Tibial nerve (tissue), 4 donors: ENCODE measurements at places on chromosomes 11 and 22.
A peak's percentile ranks its signal among the peaks of the same experiment; 100 is the strongest.

DNA sequence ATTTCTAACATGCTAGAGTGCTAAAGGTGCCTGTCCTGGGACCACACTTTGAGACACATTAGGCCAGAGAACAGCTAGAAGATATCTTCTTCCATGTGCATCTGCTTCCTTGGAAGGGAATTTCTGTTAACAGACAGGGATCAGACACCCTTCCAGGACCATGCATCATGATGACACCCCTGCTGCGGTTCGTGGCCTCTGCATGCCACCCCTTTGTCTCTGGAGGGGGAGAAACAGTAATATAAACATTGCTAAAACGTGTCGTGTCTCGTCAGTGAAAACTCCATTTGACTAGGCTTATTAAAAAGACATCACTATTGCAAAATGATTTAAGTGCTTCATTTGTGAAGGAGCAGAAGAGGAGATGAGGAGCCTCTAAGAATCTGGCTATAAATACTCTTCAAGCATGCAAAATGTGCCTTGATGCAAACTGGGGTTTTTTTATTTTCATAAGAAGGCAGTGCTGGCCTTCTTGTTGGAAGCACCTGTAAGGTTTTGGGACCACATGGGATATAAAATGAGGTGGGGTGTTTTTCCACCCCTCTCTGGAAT, 141.6 kb downstream of the MYO18B start:
- no peak for DNase-seq
- no peaks in the 10 kb centered on the region for H3K36me3 ChIP-seq
- no peaks in the 10 kb centered on the region for H3K27me3 ChIP-seq

- H3K27me3 ChIP-seq: no peaks in the 10 kb centered on the region
- no peak for DNase-seq
- peaks cover 7% of the 10 kb centered on the region for H3K4me1 ChIP-seq
Observed at GRCh38 chr11:17277024-17277584, 565 bp downstream of the NUCB2 start.

- H3K27ac ChIP-seq: no peak overlapping the region
- no peak for DNase-seq
- H3K4me3 ChIP-seq: no peak overlapping the region
- H3K36me3 ChIP-seq: no peaks in the 10 kb centered on the region
- no peaks in the 10 kb centered on the region for H3K4me1 ChIP-seq
Observed at GRCh38 chr22:47001288-47001687, 238.8 kb downstream of the TBC1D22A start.

GRCh38 chr11:45303316-45303715, 17.2 kb upstream of the SYT13 start:
- DNase-seq: no peak
- H3K4me3 ChIP-seq: no peak overlapping the region
- no peaks in the 10 kb centered on the region for H3K36me3 ChIP-seq
- peaks cover 4% of the 10 kb centered on the region for H3K27me3 ChIP-seq

DNA sequence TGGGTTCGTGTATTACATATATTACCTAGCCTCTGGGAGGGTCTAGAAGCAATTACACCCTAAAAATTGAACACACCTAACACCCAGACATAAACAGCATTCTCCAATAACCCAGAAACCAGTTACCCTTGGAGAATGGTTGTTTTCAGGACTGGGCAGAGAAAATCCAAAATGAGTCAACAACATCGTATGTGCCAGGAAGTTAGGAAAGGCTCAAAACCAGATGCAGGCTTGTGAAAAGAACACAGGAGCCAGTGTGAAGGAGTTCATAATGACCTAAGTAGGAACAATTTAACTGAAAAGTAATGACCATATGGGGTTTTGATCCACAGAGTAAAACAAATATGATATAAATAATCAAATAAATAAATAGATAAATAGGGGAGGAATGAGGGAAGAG, 5.1 kb upstream of the CLPB start:
- H3K4me3 ChIP-seq: no peak overlapping the region
- H3K27ac ChIP-seq: no peak overlapping the region
- H3K36me3 ChIP-seq: no peaks in the 10 kb centered on the region
- no peak for DNase-seq
- no peaks in the 10 kb centered on the region for H3K27me3 ChIP-seq
- H3K4me1 ChIP-seq: peaks cover 6% of the 10 kb centered on the region

GRCh38 chr11:71442880-71443279, 5.3 kb downstream of the DHCR7 start:
- peaks cover 3% of the 10 kb centered on the region for H3K36me3 ChIP-seq
- H3K4me1 ChIP-seq: peaks cover 12% of the 10 kb centered on the region
- no peaks in the 10 kb centered on the region for H3K27me3 ChIP-seq

- H3K27me3 ChIP-seq: no peaks in the 10 kb centered on the region
- DNase-seq: no peak
- H3K4me3 ChIP-seq: no peak overlapping the region
- H3K36me3 ChIP-seq: no peaks in the 10 kb centered on the region
- H3K4me1 ChIP-seq: no peaks in the 10 kb centered on the region
Observed at GRCh38 chr11:115965767-115966504, 461.7 kb upstream of the CADM1 start.

- H3K27me3 ChIP-seq: no peaks in the 10 kb centered on the region
- H3K27ac ChIP-seq: peak overlapping the region; percentile 57
- no peaks in the 10 kb centered on the region for H3K4me1 ChIP-seq
Observed at GRCh38 chr11:96189351-96189750, 153.6 kb downstream of the MAML2 start.

DNA sequence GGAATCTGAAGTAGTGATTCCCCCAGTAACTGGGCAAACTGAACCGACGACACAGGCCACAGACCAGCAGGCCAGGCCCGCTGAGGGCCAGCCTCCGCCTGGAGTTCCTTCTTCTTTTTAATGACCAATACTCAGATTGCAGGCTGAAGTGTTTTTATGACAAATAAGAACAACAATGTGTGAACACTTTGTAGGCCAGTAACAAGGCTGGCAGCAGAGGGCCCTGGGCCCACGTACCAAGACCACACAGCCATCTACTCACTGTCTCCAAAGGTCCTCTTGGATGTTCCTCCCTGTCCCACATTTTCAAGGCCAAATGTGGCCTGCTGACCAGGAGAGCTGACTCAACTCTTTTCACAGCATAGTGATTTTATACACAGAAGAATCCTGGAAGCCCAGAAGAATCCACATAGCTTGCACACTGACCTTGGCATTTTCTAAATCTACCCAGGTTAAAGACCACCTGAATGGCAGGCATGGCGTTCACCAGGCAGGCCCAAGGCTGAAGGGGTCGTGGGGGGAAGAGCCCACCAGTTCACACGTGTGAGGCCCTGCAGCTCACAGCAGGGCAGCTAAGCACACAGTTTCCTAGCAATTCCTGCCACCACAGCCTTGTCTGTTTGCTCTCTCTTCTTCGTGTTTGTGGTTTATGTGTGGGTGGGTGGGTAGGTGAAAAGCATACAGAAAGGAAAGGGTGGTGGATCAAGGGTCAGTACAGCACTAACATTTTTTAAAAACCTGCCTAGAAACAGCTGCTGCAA, 13.3 kb downstream of the SMCO4 start:
- no peaks in the 10 kb centered on the region for H3K27me3 ChIP-seq
- no peaks in the 10 kb centered on the region for H3K36me3 ChIP-seq
- H3K4me3 ChIP-seq: no peak overlapping the region
- H3K27ac ChIP-seq: peak overlapping the region; percentile 66
- no peaks in the 10 kb centered on the region for H3K4me1 ChIP-seq

GRCh38 chr11:102669664-102670063, 35.9 kb downstream of the MMP27 start:
- H3K27ac ChIP-seq: no peak overlapping the region
- H3K36me3 ChIP-seq: no peaks in the 10 kb centered on the region
- no peaks in the 10 kb centered on the region for H3K27me3 ChIP-seq
- H3K4me3 ChIP-seq: no peak overlapping the region
- H3K4me1 ChIP-seq: no peaks in the 10 kb centered on the region

DNA sequence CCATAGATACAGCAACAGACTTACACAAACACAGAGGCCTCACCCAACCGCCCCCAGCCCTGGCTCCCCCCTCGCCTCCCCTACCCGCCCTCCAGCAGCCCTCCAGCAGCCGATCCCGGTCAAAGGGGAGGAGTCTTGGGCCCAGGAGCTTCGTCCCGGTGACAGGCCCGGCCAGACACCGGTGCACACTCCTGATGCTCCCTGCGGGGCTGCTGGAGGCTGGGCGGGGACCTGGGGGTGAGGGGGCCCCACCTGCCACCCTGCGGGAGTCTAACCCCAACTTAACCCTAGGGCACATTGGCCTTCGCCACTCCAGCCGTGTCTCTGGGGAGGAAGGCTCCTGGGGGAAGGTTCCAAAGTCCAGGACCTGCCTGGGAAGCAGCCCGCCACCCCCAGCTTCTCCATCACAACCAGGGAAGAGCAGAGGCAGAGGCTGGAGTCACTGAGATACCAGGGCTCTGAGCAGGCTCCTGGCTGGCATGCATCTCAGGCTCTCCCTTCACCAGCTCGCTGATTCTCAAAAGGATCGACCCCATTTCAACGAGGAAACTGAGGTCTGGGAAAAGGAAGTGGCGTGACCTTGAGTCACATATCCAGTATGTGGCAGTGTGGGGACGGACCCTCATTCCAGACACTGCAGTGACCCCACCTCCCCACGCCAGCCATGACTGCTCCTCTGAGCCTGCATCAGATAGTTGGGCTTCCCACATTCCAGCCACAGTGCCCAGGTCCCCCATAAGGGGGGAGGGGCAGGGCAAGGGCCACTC, 14.4 kb downstream of the BCL9L start:
- peaks cover 90% of the 10 kb centered on the region for H3K4me1 ChIP-seq
- H3K36me3 ChIP-seq: no peaks in the 10 kb centered on the region
- H3K27me3 ChIP-seq: no peaks in the 10 kb centered on the region
- H3K4me3 ChIP-seq: peak overlapping the region; percentile 34

DNA sequence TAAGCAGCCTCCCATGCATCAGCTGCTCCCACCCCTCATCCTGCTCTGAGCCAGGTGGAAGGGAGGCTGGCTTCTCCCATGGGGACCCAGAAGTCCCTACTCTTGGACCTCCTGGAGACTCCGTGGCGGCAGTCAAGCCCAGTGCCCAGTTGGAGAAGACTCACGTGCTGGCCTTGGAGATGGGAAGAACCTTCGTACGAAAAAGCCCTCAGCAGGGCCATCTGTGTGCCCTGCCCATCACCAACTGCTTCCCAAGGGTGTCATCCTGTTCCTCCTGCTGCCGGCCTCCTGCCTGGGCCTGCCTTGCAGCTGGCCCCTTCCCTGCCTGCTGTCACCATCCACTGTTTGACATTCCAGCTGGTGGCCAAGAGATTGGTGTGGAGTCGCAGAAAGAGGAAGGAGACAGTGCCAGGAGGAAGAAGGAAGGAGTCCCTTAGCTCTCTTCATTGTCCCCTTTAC, 28.0 kb downstream of the ARHGAP1 start:
- no peak for DNase-seq
- H3K4me3 ChIP-seq: no peak overlapping the region

- H3K36me3 ChIP-seq: no peaks in the 10 kb centered on the region
- no peak overlapping the region for H3K27ac ChIP-seq
- no peaks in the 10 kb centered on the region for H3K27me3 ChIP-seq
- no peak overlapping the region for H3K4me3 ChIP-seq
Observed at GRCh38 chr11:34654483-34655334, 33.8 kb downstream of the EHF start.

GRCh38 chr11:13118194-13118593, 109.1 kb downstream of the RASSF10 start:
- H3K36me3 ChIP-seq: no peaks in the 10 kb centered on the region
- no peak overlapping the region for H3K27ac ChIP-seq
- H3K4me1 ChIP-seq: no peaks in the 10 kb centered on the region
- H3K27me3 ChIP-seq: no peaks in the 10 kb centered on the region
- H3K4me3 ChIP-seq: no peak overlapping the region

- peaks cover 17% of the 10 kb centered on the region for H3K27me3 ChIP-seq
- H3K4me1 ChIP-seq: no peaks in the 10 kb centered on the region
- no peak overlapping the region for H3K27ac ChIP-seq
- no peak for DNase-seq
Observed at GRCh38 chr22:30078320-30079311, 1.6 kb upstream of the HORMAD2 start.

GRCh38 chr11:19284881-19285280, 44.1 kb upstream of the E2F8 start:
- H3K36me3 ChIP-seq: no peaks in the 10 kb centered on the region
- no peaks in the 10 kb centered on the region for H3K4me1 ChIP-seq
- no peak overlapping the region for H3K27ac ChIP-seq
- peaks cover 3% of the 10 kb centered on the region for H3K27me3 ChIP-seq

DNA sequence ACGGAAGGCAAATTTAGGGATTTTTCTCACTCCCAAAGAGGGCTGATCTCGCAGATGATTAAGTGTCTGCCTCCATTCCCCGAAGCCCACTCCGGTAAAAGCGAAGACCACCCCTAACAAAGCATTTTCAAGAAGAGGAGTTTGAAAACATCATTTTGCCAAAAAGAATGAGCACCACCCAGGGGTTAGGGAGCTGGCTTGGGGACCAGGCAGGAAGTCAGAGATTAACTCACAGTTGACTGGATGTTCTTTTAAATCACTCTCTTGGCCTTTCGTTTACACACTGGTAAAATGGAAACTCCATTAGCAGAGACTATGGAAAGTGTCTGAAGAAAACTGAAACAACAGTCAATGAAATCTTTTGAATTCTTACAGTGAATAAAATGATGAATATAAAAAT, 7.9 kb upstream of the TRIM44 start:
- H3K27me3 ChIP-seq: peaks cover 2% of the 10 kb centered on the region
- H3K4me3 ChIP-seq: no peak overlapping the region
- H3K4me1 ChIP-seq: no peaks in the 10 kb centered on the region
- no peak overlapping the region for H3K27ac ChIP-seq

DNA sequence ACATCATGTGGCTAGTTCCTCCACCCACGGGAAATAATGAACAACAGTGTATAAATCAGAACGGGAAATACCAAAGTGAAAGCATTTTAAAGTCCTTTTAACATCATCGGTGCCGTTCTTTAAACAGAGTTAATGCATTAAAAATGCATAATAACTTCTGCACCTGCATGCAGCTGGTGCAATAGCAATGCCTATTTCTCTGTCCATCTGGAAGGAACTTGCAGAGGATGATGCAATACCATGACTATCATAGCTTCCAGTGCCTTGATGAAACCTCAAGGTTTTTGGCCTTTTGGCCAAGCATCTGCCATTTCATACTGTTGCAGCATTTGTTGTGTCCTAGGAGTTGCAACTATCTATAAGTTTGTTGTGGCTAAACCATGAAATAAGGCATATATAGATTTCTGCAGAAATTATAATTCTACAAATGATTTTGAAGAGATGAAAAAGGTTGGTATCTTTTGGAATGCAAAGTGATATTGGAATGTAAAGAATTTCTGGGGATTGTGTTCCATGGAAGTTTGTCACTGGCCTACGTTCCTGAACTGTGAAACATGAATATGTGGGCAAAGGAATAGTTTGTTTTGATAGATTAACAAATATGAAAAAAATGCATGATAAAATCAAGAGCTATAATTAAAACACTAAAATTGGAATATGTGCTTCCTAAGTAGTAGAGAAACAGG, 9.8 kb upstream of the EIF3F start:
- no peak overlapping the region for H3K27ac ChIP-seq
- no peak for DNase-seq
- H3K4me3 ChIP-seq: no peak overlapping the region
- H3K4me1 ChIP-seq: no peaks in the 10 kb centered on the region
- no peaks in the 10 kb centered on the region for H3K27me3 ChIP-seq
- H3K36me3 ChIP-seq: no peaks in the 10 kb centered on the region

- H3K27ac ChIP-seq: no peak overlapping the region
- no peaks in the 10 kb centered on the region for H3K36me3 ChIP-seq
- H3K27me3 ChIP-seq: no peaks in the 10 kb centered on the region
- no peak for DNase-seq
Observed at GRCh38 chr11:7900686-7901085, 30.4 kb downstream of the OR10A6 start.

- no peak overlapping the region for H3K27ac ChIP-seq
- no peaks in the 10 kb centered on the region for H3K27me3 ChIP-seq
- no peak for DNase-seq
- peak overlapping the region; percentile 54 for H3K4me3 ChIP-seq
Observed at GRCh38 chr11:118531597-118532084, 649 bp downstream of the TMEM25 start.
